ENCODE measurements at places on chromosomes 1 and 21.
A peak's percentile ranks its signal among the peaks of the same experiment; 100 is the strongest.

DNA sequence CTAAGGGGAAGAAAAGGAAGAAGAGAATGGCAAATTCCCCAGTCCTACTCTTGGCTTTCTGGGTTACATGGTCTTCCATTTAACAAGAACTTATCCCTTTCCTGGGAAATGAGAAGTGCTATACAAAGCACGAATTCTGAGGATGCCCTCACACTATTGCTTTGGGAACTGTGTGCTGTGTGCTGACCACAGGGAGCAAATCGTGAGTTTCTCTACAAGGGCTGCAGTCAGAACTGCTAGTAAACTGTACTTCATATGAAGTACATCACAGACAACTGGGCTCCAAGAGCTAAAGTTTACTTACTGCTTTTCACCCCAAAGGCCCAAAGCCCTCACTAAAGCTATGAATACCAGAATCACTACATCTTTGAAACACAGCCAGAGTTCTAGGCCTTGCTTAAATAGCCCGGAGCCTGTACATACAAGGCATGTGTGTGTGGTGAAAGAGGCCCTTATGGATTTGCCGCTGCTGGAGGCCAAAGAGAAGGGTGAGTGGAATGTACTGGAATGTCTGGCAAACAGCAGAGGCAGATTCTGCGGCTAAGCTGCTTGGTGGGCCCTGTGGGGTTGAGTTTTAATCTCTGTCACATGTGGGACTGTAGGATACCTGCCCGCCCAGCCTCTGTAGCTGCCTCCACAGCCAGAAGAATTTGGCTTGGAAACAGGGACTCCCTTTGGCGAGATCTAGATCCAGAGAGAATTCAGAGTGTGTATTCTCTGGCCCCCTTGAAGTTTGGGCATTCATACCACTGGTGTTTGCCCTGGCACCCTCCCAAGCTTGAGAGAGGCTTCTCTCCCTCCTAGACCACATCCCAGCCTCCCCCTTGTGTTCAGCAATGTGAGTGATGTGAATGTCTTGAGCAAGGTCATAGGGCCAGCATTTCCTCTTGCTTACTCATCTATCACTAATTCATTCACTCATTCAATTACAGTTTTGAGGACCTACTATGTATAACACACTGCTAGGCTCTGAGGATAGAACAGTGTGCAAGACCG lies 21.9 kb upstream of the TRIM67 start:
- DNase-seq, result peak; percentile 99

- DNase-seq, result no peak
These were observed 74.9 kb downstream of the ROR1 start for GRCh38 chr1:63848733-63849132.

- DNase-seq, result no peak
These were observed 38.2 kb downstream of the TRAPPC10 start for GRCh38 chr21:44050276-44050675.

DNA sequence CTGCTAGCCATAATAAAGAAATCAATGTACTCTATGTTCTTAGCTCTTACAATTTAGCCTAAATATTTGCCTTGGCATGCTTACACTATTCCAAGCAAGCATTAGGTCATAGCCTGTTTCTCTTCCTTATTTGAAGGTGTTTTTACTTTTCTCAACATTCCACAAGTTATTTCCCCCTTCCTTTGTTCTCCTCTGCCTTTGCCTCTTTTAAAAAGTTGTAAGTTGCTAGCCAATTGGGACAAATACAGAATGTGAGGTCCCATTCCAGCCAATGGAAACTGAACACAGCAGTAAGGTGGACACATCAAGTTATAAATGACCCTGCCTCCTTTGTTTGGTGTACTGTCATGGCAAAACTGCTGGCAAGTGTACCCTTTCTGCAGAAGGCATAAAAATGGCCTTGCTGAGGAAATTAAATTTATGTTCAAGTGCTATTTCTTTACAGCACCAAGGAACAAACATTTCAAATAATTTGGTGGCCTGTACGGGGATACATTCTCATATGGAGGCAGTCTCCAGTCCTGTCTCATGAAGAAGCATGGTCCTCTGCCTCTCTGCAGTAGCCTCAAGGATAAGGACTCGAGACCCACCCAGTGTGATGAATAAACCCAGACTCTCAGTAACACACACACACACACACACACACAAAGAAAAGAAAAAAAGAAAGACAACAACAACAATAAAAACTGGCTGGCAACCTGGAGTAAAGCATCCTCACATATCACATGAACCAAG lies 28.8 kb upstream of the FMO1 start:
- peak; percentile 35 for DNase-seq

DNA sequence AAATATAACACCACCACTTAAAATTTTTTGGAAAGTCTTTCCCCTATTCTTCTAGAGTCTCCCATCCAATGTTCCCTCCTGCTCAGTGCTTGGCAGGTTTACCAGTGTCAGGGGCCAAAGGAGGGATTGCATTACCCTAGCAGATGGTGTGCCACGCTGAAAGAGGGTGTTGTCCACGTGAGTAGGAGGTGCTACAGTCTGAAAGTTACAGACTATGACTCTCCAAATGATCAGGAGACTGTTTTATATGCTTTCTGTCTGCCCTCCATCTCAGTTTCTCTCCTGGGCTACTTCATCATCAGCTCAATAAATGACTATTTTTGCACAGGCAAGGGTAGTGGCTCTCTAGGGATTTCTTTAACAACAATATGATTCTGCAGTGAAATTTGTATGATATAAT lies 31.3 kb upstream of the ANGPTL7 start:
- peak; percentile 43 for DNase-seq

DNA sequence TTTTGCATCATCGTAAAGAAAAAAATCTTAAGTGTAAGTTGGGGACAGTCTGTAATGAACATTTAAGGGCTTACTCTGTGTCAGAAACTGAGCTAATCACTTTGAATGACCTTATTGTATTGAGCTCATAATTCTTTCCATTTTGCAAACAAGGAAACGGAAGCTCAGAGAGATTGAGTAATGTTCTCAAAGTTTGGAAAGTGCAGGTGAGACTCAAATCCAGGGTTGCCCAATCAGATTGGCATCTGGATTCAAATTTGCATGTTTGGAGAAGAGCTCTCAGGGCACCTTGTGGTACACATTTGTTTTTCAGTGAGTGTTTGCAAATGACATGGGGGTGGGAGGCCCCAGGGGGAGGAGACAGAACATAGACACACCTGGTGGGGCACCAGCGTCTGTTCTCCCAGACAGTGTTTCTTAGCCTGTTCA lies 8.0 kb downstream of the ALPL start:
- no peak for DNase-seq

DNA sequence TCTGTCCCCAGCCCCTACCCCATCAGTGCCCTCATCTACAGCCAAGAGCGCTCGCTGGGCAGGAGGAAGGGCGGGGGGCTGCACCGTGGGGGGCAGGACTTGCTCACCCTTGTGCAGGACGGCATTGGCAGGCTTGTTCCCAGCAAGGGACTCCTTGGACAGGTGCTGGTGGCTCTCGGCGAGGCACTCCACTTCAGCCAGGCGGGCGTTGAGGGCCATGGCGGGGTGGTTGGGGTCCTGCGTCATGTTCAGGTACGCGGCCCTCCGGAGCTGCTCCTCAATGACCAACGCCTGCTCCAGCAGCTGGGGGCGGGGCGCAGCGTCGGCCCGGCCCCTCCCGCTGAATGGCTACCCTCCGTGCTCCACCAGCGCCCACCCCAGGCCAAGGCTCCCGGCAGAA lies 64.0 kb downstream of the KCNAB2 start:
- no peak for DNase-seq

DNA sequence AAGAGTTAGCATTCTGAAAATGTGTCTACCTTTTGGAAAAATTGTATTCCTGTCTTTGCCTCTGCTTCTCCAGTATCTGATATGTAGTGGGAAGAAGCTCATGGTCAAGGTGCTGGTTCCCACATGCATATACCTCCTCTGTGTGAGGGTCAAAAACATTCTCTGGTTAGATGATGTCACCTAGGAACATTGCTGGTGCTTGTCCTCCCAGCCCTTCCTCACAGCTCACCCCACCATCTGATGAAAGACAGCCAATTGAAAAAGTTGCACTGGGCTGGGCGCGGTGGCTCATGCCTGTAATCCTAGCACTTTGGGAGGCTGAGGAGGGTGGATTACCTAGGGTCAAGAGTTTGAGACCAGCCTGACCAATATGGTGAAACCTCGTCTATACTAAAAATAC lies 154.4 kb downstream of the NR5A2 start:
- DNase-seq, result no peak

- no peak for DNase-seq
These were observed 11.4 kb downstream of the DESI2 start for GRCh38 chr1:244664353-244664752.

DNA sequence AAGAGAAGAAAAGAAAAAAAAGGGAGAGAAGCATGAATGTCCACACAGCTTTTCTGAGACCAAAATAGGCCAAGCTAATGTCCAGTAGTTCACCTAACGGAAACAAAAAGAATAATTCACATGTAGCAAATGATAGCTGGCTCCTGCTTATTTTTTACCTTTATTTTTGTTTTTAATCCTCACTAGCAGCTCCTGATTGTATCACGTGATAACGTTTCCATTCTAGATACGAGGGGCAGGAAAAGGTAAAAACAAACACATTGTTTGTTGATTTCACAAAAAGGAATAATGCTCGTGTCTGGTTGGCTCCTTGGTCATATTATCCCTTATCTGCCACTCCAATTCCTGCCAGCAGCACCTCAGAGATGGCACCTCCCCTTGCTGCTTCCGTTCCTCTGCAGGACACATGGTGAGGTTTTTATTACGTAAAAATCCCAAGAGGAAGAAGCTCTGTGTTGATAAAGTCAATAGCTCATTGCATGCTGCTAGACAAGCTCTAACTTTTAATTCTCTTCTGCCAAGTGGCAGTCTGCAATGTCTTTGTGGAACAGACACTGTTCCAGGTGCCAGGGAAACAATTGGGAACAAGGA lies 201.7 kb downstream of the CRB1 start:
- no peak for DNase-seq

DNA sequence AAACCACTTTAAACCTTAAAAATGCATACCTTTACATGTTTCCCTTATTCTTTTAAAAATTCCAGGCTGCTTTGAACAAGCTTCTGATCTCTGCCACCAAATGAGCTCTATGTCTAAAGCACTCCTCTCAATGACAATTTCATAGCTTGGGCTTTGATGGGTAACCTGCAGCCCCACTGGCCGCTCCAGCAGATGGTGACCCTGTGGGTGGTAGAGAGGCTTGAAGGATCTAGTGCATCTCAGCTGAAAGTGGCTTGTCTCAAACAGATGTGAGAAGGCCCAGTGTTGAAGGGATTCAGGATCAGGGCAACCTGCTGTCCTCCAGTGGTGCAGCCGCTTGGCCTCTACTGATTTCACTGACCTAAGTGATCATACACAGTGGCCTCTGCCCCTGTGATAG lies 84.7 kb upstream of the IRF2BP2 start:
- no peak for DNase-seq

DNA sequence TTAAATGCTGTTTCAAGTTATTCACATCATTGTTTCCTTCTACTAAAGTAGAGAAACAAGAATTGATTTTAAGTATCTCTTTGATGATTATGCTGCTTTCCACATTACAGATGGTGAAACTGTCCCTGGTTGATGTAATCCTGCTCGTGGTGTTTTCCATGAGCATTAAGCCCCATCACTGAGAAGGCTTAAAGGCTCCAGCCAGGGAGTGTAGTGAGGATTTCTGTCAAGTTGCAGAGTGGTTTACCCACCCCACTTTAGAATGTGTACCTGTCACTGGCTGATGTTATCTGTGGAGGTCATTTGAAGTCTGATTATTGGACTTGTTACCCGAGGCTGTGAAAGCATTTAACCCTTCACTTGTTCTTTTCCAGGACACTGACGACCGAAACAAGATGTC lies 12.9 kb downstream of the CERS2 start:
- no peak for DNase-seq

DNA sequence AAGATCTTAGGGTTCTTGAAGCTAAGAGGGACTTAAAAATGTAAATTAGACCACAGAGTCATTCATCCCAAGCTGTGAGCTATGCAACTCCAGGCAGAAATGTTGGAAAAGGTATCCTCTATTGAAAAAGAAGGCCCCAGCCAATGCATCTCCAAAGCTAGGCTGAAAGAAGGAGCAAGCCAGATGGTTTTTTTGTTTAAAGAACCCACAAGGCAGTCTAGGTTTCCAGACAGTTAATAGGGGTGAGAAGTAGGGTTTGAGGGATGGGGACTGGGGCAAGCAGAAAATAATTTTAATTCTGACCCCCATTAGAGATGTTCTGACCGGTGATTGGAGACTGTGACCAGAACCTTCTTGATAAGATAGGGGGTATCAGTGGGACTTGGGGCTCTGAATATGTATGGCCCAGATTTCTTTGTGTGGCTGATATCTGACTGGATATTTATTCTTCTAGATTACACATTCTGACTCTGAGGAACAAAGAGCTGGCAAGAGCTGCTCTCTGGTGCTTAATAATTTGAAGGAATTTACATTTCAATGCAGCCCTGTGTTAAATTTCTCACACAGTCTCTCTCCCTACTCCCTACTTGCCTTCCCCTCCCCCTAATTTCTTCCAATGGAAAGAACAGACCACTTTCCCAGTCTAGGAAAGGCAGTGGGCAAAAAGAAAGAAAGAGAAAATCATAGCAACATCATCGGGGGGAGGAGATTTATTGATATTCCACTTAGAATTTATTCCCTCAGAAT lies 104.9 kb downstream of the NUF2 start:
- DNase-seq, result no peak

GRCh38 chr21:45251635-45252447 lies 35.9 kb downstream of the POFUT2 start:
- no peak for DNase-seq

DNA sequence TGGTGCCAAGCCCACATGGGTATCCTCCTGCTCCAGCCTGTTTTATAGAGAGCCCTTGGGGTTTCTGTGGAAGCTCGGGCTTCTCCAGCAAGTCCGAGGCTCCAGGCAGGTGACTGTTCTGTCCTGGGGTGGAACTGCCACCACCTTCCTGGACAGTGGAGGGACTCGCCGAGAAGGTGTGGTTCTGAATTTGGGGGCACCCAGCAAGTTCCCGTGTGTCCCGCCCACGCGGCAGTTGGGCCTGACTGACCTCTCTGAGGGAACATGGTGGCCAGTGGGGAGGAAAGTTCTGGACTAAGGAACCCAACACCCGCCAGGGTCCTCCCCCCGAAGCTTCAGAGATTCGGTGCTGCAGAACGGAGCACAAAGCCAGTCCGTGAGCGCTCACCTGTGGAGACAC lies 158.1 kb upstream of the C1orf174 start:
- no peak for DNase-seq

DNA sequence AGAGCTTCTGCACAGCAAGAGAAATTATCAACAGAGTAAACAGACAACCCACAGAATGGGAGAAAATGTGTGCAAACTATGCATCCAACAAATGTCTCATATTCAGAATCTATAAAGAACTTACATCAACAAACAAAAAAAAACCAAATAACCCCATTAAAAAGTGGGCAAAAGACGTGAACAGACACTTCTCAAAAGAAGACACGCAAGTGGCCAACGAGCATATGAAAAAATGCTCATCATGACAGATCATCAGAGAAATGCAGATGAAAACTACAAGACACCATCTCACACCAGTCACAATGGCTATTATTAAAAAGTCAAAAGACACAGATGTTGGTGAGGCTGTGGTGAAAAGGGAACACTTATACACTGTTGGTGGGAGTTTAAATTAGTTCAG lies 257.0 kb downstream of the GRIK1 start:
- no peak for DNase-seq

GRCh38 chr1:152018537-152018936 lies 18.3 kb downstream of the S100A11 start:
- DNase-seq, result no peak
